ENCODE measurements at places on chromosomes 13 and 19.

GRCh38 chr19:41796901-41797300, 514 bp downstream of the CEACAM3 start:
- DNase-seq = no peak

GRCh38 chr13:80695841-80696240, 354.9 kb upstream of the SPRY2 start:
- DNase-seq = no peak

GRCh38 chr13:98997011-98997730, 19.3 kb upstream of the DOCK9 start:
- DNase-seq = no peak

- no peak for DNase-seq
Measured at GRCh38 chr13:22486490-22486889, 694.3 kb upstream of the SGCG start.

DNA sequence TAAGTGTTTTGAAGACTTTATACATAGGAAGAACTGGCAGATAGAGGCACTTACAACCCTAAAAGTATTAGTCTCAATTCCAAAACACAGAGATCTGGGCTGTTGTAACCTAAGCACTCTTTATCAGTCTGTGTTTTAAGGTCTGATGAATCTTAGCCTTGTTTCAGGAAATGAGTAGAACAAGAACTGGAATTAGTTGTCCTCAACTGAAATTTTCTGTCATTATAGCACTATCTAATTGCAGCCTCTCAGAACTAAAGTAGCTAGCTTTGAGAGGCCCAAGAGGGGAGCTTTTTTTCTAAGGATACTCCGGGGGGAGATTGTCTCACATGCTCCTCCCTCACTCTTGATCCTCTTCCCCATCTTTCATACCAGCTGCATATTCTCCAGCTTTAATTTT, 13.1 kb downstream of the HNRNPM start:
- DNase-seq = no peak

DNA sequence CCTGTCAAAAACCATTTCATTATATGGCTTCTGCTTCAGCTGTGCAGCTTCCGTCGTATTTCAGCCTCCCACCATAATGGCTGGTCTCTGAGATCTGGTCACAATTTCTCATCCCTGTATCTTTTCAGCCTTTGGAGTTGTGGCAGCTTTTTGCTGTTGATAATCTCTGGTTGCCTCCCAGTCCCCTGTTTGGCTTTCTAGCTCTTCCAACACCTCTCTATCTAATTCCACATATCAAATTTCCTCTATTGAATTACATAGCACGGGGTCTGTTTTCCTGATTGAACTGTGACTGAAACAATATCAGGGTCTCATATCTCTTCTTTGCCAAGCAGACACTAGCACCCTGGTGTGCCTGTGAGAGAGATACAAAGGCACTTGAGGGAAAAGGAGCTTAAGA, 222.1 kb upstream of the OBI1 start:
- DNase-seq = no peak

DNA sequence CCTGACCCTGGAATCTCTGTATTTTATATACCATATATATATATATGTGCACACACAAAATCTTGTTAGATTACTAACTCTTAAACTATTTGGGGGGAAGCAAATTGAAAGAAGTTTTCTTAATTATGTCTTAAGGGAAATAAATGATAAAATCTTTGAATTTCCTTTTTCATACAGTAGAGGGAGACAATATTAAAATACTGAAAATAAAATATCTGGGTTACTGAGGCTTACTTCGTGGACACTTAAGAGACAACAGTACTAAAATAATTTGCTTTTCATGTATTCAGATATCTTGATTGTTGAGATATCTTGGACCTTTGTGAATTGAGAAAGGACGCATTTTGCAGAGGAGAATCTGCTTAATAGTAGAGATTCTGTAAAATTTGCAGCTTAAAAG, 17.0 kb downstream of the SUGT1 start:
- no peak for DNase-seq

GRCh38 chr13:113904411-113904810, 40.5 kb upstream of the GAS6 start:
- no peak for DNase-seq

DNA sequence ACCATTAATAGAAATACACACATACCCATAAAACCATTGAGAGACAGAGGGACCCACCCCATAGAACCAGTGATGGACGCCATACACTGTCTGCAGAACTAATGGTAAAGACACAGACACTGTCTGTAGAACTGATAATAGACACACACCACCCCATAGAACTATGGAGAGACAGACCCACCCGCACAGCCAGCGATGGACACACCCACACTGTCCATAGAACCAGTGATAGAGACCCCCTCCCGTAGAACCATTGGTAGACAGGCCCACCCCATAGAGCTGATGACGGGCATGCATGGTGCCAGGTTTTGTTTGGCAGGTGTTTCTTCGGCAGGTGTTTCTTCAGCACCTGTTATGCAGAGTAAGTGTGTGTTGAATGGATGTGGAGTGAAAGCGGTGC, 88.3 kb upstream of the TEX29 start:
- DNase-seq = no peak

- DNase-seq = no peak
Measured at GRCh38 chr19:5293612-5294378, 46.8 kb downstream of the PTPRS start.

DNA sequence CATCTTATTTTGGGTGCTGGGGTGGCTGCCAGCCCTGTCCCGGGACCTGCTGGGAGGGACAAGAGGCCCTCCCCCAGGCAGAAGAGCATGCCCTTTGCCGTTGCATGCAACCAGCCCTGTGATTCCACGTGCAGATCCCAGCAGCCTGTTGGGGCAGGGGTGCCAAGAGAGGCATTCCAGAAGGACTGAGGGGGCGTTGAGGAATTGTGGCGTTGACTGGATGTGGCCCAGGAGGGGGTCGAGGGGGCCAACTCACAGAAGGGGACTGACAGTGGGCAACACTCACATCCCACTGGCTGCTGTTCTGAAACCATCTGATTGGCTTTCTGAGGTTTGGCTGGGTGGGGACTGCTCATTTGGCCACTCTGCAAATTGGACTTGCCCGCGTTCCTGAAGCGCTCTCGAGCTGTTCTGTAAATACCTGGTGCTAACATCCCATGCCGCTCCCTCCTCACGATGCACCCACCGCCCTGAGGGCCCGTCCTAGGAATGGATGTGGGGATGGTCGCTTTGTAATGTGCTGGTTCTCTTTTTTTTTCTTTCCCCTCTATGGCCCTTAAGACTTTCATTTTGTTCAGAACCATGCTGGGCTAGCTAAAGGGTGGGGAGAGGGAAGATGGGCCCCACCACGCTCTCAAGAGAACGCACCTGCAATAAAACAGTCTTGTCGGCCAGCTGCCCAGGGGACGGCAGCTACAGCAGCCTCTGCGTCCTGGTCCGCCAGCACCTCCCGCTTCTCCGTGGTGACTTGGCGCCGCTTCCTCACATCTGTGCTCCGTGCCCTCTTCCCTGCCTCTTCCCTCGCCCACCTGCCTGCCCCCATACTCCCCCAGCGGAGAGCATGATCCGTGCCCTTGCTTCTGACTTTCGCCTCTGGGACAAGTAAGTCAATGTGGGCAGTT, 8.6 kb downstream of the CALM3 start:
- no peak for DNase-seq

GRCh38 chr13:49353908-49354307, 90.0 kb downstream of the CAB39L start:
- no peak for DNase-seq

DNA sequence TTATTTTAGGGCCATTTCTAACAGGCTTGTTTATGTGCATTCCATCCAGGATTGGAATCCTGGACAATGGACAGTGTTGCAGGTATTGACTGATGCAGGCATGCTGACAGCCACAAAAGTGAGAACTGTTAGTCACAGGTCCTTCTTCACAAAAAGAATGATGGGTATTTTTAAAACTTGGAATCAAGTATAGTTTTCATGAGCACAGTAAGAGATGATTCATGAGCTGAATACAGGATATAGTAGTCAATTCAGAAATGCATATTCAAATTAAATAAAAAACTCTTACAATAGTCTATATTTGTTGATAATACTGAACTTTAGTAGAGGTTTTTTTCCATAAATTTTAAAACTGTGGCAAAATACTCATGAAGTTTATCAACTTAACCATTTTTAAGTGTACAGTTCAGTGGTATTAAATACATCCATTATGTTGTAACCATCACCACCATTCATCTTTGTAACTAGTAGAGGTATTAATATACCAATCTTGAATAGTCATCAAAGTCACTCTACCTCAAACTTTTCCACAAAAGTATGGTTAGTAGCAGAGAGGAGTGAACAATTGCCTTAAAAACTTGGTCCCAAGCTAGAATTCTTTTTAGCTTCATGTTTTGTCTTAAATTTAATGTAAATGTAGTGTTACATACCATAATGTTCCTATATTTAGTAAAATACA, 79.5 kb downstream of the KCNRG start:
- DNase-seq = no peak

- DNase-seq = no peak
Measured at GRCh38 chr13:110759710-110760109, 46.2 kb downstream of the ING1 start.

DNA sequence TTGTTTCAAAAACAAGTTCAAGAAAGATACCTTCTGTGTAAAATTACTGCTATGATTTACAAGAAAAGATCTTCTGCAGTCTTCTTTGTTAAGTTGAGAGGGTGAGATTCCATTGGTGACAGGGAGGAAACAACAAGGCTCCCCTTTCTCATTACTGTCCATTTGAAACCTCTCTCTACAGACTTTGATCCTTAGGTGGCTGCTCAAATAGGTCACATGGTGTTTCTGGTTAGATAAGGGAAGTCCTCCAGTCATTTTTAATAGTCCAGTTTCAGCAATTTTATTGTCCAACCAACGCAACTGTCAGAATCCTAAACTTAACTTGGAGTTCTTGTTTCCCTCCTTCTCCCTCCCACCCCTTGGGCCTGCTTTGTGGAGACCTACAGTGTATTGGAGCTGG, 390.4 kb downstream of the EFNB2 start:
- no peak for DNase-seq

DNA sequence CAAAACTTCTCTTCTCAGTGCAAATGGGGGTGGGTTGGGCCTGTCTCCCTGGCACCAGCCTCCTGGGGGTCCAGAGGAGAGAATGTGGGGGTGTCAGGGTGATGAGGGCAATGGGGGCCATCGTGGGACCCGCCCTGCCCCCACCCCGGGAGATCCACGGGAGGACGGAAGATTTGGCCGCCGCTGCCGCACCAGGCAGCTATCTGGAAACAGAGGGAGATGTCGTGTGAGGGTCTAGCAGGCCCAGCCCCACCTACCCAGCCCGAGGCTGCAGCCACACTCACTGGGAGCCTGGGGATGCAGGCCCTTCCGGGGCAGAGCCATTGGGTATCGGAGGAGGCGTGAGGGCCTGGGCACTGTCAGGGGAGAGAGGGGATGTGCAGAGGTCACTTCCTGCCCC, 1.8 kb upstream of the TMEM86B start:
- DNase-seq = no peak

GRCh38 chr19:8363803-8364771, at the start of gene ANGPTL4:
TSS of gene ANGPTL4 (plus strand) at chr19:8364155. CDS start at chr19:8364322, 167 bp downstream.
- peak; percentile 61 for DNase-seq

GRCh38 chr13:25446261-25446660, 74.5 kb downstream of the ATP8A2 start:
- DNase-seq = no peak

DNA sequence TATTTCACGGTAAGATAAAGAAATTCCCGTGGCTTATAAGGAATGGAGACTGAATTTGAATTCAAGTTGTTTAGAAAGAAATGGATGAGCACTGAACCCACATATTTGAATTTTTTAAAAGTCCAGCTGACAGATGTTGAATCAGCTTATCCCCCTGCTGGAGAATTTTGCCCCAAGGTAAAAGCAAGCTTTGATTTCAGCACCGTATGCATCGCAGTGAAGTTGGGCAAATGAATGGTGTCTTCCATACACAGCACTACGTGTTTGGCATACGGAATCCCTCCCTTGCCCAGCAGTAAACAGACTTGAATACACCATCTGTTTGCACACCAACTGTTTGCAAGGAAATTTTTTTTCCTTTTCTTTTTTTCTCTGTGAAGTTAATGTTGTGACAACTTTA, 77.5 kb upstream of the PEG3 start:
- DNase-seq = no peak

- DNase-seq = no peak
Measured at GRCh38 chr13:34040863-34041262, 222.9 kb downstream of the RFC3 start.

DNA sequence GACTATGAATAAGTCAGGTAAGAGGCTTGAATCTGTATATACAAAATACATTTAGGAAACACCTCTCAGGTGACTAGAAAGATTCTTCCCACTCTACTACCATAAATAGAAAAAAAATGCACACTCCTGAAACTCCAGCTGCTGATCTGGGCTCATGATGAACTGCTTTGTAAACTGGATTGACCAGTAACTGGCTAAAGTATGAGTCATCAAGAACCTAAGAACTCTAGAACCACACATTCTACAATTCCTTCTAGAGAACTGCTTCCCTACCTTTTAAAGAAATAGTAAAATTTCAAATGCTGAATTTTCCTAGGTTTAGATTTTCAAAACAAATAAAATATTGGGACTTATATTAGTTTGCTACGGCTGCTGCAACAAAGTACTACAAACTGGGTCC, 55.2 kb downstream of the ELF1 start:
- no peak for DNase-seq

DNA sequence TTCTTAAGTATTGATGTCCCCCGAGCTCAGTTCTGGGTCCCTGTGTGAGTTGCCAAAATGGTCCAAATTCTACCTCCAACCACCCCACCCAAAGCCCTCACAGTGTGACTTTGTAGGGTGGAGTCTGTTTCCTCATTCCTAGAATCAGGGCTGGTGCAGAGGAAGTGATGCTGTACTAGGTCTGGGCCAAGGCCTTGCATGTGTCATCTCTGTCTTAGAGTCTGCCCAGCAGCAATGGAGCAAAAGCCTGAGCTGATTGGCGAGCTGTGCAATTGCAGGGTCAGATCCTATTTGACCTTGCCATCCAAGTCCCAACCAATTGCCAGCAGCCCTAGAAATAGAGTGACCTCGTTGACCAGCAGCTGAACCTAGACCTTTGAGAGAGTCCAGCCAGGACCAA, 97.0 kb upstream of the ANKRD10 start:
- DNase-seq = no peak

DNA sequence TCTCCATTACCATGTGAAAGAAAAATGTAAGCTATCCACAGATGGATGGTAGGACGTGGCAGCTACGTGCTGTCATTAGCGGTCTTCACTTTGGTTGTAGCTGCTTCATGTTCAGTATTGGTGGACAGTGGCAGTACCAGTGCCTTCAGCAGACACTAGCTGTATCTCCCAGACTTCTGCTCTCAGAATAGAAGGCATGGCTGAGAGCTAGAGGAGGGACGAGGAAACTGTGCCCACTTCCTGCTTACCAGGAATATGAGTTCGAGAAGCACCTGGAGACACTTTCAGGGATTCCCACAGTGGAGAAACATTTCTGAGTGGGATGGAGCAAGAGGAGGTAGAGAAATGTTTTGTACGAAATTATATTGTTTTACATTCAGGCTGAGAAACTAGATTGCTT, 6.9 kb upstream of the SHISA2 start:
- no peak for DNase-seq

GRCh38 chr13:95044452-95045205, 256.6 kb downstream of the ABCC4 start:
- no peak for DNase-seq

GRCh38 chr19:29400917-29401711, 124.7 kb upstream of the VSTM2B start:
- DNase-seq = no peak

Data from activated naive CD4-positive, alpha-beta T cell treated with anti-CD3 and anti-CD28 coated beads, Interleukin-2, amount 50 U/mL, for 16 hours (primary cell).